ENCODE measurements at places on chromosomes 6 and 20.

DNA sequence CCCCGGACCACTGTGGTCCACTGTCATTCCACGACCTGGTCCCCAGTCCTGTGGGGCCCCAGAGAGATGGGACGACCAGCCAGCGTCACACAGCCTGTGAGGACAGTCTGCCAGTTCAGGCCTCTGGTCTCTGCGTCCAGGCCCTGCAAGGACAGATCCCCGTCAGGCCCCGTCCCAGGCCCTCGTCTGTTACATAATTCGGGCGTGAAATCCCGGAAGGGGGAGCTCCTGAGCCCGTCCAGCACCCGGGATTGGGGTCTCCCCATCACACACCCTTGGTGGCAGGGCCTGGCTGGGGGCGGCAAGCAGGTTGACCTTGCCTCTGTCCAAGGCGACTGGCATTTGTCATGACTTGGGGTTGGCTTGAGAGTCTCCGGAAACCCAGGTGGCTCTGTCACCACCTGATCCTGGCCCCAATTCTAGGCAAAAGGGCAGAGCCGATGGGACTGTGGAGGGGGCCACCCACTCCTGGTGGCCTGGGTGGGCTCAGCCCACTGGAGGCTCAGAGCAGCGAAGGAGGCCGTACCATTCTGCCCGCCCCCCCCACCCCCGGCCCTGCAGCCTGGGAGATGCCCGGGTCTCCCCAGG is 73.8 kb upstream of the GATA5 start:
- DNase-seq, result no peak

GRCh38 chr6:20367743-20368485 is 33.8 kb upstream of the E2F3 start:
- no peak for DNase-seq

DNA sequence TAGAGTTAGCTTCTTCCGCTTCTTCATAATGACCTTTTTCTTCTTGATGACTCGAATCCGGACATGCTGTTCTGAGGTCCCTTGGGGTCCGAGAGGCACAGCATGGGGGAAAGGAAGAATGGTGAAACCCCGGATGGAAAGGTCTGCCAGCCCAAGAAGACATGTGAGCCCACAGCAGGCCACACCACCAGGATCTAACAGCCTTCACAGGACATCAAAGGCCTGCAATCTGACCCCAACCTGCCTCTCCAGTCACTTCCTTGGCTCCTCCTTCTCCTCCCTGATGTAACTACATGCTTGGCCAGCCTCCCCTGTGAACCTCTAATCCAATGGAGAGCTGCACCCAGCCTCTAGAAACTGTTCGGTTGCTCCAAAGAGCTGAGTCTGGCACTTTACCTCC is 1.6 kb downstream of the CPXM1 start:
- DNase-seq, result no peak

DNA sequence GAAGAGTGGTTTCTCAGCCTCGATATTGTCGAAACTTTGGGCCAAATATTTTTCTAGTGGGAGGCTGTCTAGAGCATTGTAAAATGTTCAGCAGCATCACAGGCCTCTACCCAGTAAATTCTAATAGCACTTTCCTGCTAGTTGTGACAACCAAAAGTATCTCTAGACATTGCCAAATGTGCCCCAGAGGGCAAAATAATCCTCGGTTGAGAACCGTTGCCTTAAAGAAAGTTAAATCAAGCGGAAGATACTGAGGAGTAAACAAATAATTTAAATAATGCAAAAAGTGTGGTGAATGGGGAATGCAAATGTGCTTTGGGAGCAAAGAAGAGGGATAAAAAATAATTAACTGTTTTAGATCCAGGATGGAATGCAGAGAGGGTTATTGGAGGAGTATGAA is 106.4 kb upstream of the ASCC3 start:
- DNase-seq, result no peak

DNA sequence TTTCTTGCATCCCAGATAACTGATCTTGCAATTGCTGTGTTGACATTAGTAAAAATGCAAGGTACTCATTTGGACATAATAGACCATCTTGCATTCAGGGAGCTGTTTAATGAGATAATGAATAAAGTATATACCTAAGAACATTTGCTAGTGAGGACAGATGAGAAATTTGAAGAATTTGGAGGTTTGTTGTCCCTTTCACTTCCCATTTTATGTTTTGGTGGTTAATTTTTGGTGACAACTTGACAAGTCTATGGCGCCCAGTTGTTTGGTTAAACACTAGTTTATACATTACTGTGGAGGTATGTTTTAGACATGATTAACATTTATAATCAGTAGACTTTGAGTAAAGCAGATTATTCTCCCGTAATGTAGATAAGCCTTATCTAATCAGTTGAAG is 300.2 kb upstream of the SYNCRIP start:
- no peak for DNase-seq

GRCh38 chr6:17020889-17021538 is 80.8 kb upstream of the STMND1 start:
- DNase-seq, result no peak

GRCh38 chr6:136036601-136037000 is 185.1 kb downstream of the PDE7B start:
- DNase-seq, result no peak
